ENCODE measurements at places on chromosomes 3 and 15.

DNA sequence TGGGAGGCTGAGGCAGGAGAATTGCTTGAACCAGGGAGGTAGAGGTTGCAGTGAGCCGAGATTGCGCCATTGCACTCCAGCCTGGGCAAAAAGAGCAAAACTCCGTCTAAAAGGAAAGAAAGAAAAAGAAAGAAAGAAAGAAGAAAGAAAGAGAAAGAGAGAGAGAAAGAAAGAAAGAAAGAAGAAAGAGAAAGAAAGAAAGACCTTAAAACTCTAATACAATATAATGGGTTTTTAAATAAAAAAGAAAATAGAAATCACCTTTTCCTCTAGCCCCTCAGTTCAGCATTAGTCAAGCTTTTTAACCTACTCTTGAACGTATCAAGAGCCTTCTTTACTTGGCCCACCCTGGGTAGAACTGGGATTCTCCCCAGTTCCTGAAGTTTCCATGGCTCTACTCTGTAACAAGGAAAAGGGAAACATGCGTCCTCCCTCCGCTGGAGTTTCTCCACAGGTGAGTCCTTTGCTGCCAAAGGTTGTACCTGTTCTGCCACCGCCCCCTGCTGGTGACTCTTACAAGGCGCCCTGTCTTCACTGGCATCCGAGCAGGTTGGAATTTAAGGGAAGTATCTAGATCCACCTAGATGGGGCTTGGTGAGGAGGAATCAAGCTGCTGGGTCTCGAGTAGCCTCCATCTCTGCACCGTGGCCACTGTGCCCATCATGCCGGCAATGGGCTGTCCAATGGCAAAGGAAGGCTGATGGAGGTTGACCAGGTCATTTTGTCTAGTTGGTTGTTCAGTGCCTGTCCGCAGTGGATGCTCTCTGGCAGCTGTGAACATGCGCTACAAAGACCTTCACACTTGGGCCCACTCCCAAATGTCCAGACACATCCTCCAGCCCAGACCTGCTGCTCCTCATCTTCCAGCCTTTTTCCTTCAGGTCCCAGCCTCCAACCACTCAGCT, 20.6 kb upstream of the EPHB3 start:
- peak; percentile 54 for DNase-seq

DNA sequence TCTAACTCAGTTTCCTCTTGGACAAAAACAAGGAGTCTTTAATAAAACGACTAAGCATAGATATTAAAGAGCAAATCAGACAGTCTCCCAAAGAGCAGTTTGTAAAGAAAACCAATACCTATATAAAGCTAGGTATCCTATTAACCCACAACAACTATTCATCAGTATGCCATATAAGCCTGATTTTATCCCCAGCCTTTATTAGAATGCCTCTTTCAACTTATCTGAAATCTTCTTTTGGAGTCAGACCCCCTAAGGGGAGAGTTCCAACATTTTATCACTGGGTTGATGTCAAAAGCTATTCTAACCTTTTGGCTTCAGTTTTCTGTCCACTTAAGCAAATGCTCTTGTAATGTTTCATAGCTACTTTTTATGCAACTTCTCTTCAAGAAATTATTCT, 17.8 kb downstream of the MAP2K5 start:
- no peak for DNase-seq

DNA sequence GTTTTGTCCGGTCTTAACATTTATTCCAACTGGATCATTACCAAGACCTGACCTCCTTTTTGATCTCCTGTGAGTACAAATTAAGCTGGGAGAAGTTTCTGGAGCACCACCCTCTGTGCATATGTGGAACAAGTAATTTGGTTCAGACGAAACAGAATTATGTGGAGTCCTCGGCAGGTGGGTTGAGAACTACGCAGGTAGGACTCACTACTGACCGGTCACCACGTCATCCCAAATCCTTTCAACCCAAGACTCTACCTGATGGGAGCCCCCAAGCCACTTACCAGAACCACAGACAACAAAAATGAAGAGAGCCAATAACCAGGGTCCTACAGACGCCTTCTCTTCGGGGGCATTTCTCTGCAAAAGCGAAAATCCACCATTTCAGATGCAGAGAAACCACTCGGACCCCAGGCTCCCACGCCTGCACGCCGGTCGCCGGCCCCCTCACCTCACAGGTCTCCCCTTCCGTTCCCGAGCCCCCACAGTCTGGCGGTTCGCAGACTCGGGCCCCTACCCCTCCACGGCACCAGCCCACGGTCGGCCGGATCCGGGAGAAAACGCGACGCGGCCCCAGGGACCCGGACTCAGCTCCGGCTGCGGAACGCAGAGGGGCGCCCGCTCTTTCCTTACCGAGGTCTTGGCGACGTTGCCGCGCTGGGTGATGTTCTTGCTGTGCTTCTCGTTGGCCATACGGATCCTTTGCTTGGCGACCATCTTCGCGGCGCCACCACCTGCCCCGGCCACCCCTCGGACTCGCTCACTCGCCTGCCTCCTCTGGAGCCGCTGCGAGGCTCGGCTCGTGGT, 674 bp downstream of the SERP1 start:
- no peak for DNase-seq

DNA sequence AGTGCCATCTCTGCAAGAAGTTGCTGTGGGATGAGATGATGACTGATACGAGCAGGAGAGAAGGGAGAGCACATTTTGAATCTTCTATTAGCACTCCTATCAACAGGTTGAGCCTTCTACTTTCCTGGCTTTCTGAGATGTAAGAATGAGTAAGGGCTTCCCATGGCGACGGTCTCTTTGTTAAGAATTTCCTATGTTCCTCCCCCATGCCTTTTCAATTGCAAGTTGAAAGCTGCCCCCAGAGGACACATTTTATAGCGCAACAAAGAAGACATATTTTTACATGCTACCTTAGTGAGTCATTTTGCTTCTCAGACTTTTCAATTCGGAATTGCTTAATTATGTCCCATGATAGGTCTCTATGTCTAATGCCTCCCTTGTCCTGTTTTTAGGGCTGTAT, 71.3 kb upstream of the LRTM1 start:
- DNase-seq = no peak

GRCh38 chr3:87997298-87997697, 61.5 kb downstream of the CGGBP1 start:
- DNase-seq = no peak

DNA sequence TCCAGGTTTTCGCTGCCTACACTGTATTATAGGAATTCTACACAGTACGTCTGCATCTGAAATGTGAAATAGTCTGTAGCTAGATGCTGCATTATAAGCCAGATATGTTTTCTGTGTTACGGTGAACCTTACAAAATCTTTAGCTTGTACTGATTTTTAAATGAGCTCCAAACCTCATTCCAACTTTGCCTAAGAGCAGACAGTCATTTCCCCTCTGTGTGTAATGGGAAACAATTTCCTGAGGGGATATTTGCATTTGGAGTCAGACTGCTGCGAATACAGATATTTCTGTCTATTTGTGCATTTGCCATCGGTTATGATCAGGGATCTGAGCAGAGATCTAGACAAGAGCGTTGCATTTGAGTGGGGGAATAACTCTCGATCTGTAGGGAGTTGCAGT, 37.5 kb downstream of the ARNT2 start:
- no peak for DNase-seq

- DNase-seq = peak; percentile 20
These were observed at the start of gene PDE8A for GRCh38 chr15:84981711-84982300. PDE8A (plus strand) TSS chr15:84981856; CDS start chr15:84982163, 307 bp downstream.

DNA sequence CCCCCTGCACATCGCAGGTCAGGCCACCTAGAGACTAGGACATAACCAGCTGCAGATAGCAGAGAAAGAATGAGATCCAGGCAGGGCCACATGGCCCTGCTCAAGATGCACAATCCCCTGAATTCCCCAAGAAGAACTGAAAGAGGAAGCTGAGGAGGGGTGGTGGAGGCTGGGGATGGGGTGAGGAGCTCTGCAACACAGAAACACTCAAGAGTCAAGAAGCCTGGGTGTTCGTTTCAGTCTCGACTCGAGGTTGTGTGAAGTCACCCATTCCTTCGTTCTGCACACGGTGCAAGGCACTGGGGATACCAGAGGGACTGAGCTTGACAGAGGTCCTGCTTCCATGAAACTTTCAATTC, 62.0 kb downstream of the TLE3 start:
- DNase-seq = no peak

DNA sequence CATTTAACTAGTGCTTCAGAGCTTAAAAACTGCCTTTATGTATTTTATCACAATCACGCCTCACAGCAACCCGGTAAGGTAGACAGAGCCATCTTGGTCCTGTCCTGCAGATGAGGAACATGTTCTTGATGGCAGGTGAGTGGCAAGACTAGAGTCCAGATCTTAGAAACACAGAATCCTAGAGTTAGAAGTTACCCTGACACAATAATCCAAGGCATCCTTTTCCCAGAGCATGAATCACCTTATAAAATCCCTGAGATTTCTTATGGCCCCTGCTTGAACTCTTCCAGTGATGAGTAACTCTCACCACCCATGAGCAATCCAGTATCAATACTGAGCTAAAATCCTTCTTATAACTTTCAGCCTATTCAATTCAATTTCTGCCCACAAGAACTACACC, 16.9 kb downstream of the POPDC2 start:
- no peak for DNase-seq

- DNase-seq = no peak
These were observed 13.9 kb downstream of the CEP152 start for GRCh38 chr15:48796930-48797329.

- no peak for DNase-seq
These were observed 378 bp upstream of the FEM1B start for GRCh38 chr15:68277131-68277602.

DNA sequence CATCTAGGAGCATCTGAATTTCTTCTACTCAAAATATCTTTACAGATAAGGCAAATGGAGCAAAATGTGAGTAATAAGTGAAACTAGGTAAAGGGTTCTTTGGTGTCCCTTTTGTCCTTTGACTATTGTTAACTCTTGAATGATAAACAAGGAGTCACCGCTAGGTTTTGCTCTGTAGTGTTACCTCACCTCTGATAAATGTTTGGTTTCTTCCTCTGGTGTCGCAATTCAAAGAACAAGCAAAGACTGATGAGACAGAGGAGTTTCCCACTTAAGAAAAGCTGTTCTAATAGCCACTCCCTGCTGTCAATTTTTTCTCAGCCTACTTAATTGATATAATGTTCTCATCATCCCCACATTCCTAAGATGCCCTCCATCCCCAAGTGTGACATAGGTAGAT, 925.9 kb downstream of the IGSF11 start:
- no peak for DNase-seq

GRCh38 chr15:62545467-62546227, 380.6 kb upstream of the C2CD4B start:
- no peak for DNase-seq

DNA sequence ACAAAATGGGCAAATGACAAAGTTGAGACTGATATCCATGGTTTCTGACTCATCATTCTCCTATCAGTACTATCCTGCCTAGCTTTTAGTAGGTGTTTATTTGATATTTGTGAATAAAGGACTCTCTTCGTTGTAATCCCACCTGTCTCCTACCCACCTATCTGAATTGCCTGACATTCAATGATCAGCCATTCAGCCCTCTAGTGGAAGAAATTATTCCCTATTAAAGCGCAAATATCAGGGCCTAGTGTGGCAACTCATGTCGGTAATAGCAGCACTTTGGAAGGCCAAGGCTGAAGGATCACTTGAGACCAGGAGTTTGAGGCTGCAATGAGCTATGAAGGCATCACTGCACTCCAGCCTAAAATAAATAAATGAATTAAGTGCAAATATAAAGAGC, 195.7 kb upstream of the SETMAR start:
- DNase-seq = no peak

GRCh38 chr3:78186404-78186803, 1146.5 kb downstream of the ROBO2 start:
- no peak for DNase-seq

- DNase-seq = no peak
These were observed 2.9 kb upstream of the USP3 start for GRCh38 chr15:63501256-63502089.

GRCh38 chr3:34669490-34669889, 871.1 kb downstream of the PDCD6IP start:
- DNase-seq = no peak

DNA sequence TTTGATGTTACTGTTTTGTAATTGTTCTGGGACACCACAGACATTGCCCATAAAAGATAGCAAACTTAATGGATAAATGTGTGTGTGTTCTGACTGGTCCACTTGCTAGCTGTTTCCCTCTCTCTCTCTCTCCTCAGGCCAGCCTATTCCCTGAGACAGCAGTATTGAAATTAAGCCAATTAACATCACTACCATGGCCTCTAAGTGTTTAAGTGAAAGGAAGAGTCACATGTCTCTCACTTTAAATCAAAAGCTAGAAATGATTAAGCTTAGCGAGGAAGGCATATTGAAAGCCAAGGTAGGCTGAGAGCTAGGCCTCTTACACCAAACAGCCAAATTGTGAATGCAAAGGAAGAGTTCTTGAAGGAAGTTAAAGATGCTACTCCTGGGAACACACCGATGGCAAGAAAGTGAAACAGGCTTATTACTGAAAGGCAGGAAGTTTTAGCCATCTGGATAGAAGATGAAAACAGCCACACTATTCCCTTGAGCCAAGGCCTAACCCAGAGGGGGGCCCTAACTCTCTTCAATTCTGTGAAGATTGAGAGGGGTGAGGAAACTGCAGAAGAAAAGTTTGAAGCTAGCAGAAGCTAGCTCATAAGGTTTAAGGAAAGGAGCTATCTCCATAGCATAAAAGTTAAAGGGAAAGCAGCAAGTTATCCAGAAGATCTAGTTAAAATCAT, 295.1 kb downstream of the CHST2 start:
- DNase-seq = no peak

- DNase-seq = no peak
These were observed 74.1 kb downstream of the MSL2 start for GRCh38 chr3:136122006-136122405.

DNA sequence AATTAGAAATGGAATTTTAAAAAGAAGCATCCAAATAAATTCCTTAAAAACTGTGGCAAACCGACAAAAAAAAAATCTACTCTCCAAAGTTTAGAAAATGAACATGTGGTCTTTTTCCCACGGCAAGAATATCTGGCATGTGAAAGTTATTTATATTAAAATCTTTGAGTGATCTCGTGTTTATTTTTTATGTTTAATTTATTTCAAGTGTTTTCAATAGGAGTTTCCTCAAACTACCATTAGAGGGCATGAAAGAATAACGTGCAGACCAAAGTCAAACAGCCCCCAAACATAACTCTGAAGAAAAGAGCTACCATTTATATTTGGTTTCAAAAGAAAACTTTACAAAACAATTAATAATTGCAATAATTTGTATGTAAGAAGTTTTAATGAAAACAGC, 286.4 kb downstream of the ZIC4 start:
- DNase-seq = no peak

DNA sequence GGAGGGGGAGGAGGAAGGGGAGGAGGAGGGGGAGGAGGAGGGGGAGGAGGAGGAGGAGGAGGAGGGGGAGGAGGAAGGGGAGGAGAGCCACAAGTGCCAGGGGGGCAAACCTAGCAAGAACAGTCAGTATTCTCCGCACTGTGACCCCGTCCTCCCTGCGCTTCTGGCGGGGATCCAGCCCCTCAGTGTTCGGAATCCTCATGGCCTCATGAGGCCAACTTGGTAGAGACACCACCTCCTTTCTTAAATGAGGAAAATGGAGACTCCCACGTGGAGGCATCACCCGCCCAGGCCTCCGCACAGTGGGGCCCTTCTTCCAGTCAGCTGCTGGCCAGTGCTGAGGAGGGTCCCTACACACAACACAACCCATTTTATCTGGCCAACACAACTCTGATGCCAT, 163.4 kb downstream of the XXYLT1 start:
- no peak for DNase-seq

- DNase-seq = no peak
These were observed 391.6 kb downstream of the MECOM start for GRCh38 chr3:169271936-169272335.

All from stimulated activated CD8-positive, alpha-beta memory T cell treated with anti-CD3 and anti-CD28 coated beads, Interleukin-4, amount 100 ng/mL, for 4 hours (primary cell).